ENCODE measurements at places on chromosomes 3 and 15.

DNA sequence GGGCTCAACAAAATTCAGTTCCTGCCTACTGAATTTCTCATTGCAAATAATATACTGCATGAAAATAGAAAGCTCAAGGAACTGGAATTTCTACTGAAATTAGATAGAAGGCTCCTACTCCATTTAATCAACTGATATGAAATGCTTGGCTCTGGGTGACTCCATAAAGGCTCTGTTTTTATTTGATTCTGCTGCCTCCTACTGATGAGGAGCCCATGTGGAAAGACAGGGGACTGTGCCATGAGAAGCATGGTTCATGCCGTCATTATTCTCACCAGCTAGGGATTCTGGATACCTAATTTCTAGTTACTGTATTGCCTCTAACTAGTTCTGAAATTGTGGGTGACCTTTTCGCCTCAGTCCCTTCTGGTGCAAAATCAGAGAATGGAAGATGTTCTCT lies 366.2 kb upstream of the DPH6 start:
- peak; percentile 5 for DNase-seq

- peak; percentile 64 for DNase-seq
These were observed 74.5 kb downstream of the CPNE4 start for GRCh38 chr3:131960324-131960723.

DNA sequence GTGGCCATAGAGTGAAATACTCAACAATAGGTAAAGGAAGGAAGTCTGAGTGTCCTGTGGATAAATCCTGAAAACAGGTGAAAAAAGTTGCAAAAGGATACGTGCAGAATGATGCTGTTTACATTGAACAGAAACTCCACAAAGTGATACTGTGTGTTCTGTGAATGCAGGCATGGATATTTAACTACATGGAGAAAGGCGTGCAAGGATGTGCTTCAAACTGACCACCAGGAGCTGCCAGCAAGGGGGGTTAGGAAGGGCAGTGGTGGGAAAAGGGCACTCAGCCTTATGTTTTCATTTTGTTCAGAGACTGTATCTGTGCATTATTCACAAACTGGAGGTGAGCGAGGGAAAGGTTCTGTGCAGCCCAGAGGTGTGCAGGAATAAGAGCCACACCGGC lies 47.4 kb downstream of the DNAJB8 start:
- DNase-seq: no peak

DNA sequence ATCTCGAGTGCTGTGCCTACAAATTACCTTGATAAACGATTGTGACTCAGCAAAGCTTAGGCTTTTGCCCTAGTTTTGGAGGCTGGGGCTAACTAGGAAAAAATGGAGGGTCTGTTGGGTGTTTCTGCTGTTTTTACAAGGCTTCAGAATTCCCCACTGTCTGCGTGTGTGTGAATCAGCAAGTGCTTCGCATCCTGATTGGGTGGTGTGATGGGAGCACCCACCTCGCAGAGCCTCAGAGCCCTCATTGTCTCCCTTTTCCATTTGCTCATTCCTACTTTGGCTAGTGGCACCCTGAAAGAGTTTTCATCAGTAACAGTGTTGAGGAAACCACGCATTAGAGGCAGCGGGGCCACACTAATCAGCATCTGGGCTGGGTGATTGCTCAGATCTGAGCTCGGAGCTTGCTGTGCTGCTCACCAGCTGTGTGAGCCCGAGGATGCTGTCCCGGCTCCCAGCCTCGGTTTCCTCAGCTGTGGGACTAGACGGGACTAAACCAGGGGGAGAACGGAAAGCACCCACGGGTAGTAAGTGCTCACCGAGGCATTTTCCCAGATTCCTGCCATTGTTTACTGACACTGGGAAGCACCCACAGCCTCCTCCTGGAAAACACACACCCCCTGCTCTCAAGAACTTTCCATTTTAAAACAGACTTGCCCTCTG lies 40.6 kb downstream of the GOLGA8S start:
- DNase-seq: peak; percentile 1

GRCh38 chr3:159458010-159458409 lies 530.6 kb upstream of the IL12A start:
- DNase-seq: peak; percentile 70

GRCh38 chr3:113274425-113275257 lies 63.3 kb downstream of the BOC start:
- DNase-seq: no peak

DNA sequence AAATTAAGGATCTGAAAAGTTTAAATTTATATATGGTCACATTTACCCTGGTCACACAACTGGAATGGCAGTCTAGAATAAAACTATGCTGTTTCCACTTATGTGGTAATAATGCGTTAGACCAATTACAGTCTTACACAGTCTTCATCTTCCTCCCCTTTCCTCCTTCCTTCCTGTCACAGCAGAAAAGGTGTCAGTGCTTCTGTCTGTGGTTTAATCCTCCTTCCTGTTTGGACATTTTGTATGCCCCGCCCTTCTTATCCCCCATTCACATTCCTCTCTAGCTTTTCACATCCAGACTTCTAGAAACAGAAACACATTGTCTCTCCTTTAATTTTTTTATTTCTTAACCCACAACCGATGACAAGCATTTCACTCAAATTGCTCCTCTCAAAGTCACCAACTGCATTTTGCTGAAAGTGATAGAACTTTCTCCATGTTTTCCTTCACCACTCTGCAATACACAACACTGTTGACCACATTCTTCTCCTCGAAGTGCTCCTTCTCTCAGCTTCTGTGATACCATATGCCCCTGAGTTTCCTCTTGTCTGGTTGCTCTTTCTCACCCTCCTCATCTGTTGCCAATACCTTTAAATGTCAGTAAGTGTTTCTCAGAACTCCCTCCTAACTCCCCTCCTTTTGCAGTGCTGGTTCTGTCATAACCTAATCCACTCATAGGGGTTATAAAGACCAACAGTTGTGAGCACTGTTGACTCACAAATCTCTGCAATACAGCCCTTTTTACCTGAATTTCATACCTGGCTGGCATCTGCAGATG lies 271.6 kb downstream of the UBE2E2 start:
- no peak for DNase-seq
